Stimulated activated CD4-positive, alpha-beta T cell treated with anti-CD3 and anti-CD28 coated beads, Interleukin-15, amount 100 ng/mL, for 48 hours (primary cell): ENCODE measurements at places on chromosomes 1 and 21.

DNA sequence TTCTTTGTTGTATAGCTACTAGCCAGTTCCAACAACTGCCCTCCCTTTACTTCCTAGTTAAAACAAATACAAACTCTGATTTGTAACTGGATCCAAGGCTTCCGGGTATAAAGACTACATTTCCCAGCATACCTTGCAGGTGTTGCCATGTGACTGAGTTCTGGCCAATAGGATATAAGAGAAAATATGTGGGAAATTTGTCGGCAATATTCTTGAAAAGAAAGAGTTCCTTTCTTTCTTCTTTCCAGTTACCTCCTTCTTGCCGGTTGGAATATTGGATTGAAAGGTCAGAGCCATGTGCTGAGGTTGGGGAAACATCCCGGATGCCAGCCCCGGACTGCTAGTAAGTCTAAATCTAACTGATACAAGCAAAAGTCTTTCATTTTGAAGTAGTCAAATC is 23.0 kb upstream of the ZBTB40 start:
- no peak for DNase-seq

DNA sequence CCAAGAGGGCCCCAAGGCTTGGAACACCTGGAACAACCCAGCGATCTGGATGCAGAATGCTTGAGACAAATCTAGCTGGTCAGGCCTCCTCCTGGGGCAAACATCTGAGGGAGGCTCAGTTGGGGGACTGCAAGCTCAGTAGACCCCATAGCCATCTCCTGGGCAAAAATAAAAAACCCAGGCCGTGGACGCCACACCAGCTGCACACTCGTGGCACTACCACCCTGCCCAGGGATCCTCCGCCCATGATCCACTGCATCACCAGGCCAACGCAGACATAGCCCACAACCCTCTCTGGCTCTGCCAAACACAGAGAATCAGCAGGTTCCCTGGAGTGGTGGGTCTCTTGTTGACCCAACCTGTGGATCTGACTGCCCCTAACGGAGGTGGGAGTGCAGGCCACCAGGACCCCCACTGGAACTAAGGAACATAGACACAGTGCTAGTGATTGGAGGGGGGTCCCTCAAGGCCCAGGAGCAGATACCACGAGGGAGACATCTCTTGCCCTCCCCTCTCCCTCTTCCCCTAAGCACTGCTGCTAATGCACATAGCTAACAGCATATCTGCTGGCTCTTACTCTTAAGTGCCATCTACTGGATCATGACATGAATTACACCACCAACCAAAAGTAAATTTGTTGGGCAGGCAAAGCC is 147.2 kb downstream of the CHD1L start:
- peak; percentile 2 for DNase-seq

GRCh38 chr1:162982364-162982763 is 86.8 kb upstream of the RGS4 start:
- DNase-seq = no peak

DNA sequence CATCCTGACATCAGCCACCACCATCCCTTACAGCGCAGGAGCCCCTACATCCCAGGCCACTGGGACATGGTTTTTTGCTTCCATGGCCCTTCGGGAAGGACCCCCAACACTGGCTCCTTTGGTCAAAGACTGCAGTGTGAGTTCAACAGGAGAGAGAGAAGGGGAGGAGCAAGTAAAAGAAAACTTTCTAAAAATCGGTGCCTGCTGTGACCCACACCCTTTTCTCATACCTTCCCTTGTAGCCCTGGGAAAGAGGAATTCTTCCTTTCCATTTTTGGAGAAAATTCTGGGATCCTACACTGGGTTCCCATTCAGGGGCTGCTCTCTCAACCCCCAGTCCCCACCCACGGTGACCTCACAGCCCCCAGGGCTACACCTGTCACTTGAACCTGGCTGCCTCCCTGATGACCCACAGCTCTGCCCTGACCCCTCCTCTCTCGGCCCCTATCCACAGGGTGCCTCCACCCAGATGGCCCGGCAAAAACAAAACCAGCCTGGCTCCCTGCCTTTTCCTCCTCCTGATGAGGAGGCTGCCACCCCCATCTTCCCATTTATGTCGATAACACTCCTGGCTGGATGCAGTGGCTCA is 7.6 kb downstream of the PADI4 start:
- DNase-seq = no peak

GRCh38 chr1:53016705-53017104 is 45.3 kb upstream of the PODN start:
- DNase-seq = no peak

DNA sequence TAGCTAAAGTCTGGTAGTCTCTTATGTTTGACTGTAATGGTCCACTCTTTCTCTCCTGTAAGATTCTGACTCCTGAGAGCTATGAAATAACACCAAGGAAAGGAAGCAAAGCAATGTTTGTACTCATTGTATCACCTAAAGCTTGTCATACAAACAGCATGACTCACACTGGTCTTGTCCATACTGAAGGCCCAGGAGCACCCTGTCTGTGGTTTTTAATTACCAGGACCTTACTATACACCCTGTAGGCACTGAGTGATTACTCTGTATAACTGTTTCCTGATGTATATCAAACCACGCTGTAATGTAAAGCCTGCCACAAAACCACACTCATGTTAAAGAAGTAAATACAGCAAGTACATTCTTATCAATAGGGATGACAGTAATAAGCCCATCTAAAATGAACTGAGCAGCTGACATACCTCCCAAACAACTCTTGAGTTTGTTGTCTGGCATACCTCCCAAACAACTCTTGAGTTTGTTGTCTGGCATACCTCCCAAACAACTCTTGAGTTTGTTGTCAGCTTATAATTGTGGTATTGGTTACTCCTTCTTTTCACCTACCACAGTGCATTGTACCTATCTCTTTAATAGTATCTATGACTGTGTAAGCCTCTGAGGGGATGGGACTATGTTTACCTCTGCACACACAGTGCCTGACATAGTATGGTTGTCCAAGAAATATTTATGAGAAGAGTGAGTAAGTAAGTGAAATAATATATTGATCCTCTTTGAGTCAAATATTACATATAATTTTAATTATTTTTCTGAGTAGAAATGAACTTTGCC is 11.6 kb upstream of the TNFSF18 start:
- no peak for DNase-seq

- no peak for DNase-seq
Measured at GRCh38 chr1:16998589-16998988, 13.1 kb downstream of the ATP13A2 start.
